GOT3 (cell line): ENCODE measurements at places on chromosomes 3 and 15.

- no peak for DNase-seq
These were observed 9.4 kb downstream of the MUC4 start for GRCh38 chr3:195802261-195802701.

DNA sequence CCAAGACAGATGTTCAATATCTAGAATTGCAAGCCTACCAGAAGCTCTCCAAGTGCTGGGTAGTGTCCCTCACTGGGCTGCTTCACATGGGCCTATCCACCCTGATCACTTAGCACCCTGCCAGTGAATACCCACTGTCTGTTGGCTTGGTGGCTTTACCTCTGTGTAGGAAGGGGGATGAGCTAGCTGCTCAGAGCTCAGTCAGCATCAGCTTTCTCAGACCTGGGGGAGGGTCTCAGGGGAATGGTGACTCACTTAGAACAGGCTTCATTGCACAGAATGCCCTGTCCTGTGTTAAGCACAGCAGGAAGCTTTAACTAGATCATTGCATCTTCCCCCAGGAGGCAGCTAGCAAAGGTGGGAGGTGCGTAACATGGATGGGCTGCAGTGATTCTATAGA lies 209.8 kb downstream of the PDCD6IP start:
- DNase-seq, result no peak

GRCh38 chr3:176765382-176765900 lies 431.8 kb downstream of the TBL1XR1 start:
- DNase-seq, result no peak

GRCh38 chr3:112623717-112624116 lies 17.2 kb downstream of the CCDC80 start:
- no peak for DNase-seq

GRCh38 chr3:61615643-61616042 lies 54.3 kb downstream of the PTPRG start:
- no peak for DNase-seq

- DNase-seq, result no peak
These were observed 25.3 kb upstream of the ABHD17C start for GRCh38 chr15:80669663-80670273.

GRCh38 chr3:50163572-50164455 lies 8.7 kb downstream of the SEMA3F start:
- DNase-seq, result peak; percentile 17

GRCh38 chr15:45401665-45402161 lies 23.4 kb upstream of the GATM start:
- DNase-seq, result no peak

GRCh38 chr15:39486621-39487457 lies 94.0 kb upstream of the THBS1 start:
- DNase-seq, result no peak

DNA sequence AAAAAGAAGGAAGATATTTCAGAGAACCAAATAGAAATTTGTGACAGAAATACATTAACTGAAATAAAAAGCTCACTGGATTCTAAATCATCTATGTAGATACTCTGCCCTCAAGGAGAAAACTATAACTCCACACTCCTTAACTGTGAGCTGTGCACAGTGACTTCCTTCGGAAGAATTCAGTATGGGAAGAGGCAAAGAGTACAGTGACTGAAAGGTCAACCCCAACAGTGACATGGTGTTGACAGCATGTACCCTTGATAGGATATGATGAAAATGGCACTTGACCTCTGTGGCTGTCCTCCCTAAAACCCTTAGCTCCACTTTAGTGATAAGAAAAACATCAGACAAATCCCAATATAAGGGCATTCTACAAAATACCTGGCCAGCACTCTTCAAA lies 165.5 kb downstream of the ATP10A start:
- DNase-seq, result no peak

DNA sequence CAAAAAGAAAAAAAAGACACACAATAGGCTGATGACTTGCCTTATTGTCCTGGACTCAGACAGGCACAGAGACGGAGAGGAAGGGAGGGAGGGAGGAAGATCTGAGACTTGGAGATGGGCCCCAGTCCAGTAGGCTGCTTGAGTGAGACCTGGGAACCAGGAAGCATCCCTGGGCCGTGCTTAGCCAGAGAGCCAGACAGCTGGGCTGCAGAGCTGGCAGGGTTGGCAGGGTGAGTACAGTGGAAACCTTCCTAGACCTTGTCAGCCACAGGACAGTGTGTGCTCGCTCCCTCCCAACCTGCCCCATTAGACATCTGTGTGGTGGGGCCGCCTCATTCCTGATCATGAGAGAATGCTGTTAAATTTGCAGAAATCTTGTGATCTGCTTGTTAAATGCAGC lies 107.9 kb upstream of the ALDH1A3 start:
- no peak for DNase-seq

DNA sequence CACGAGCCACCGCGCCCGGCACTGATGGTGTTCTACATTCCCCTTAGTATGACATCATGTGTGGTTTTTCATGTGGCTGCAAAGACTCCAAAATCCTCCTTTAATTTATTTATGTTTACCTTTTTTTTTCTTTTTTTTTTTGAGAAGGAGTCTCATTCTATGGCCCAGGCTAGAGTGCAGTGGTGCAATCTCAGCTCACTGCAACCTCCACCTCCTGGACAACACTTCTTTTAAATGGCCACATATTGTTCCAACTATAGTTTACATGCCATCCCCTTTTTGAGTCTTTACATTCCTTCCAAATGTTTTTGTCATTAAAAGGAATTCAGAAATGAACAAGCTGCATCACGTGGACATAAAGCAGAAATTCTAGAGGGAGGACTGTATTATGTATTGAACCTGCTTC lies 10.3 kb upstream of the CDV3 start:
- DNase-seq, result no peak

- DNase-seq, result no peak
These were observed 78.2 kb upstream of the TRPM1 start for GRCh38 chr15:31179693-31180092.

- DNase-seq, result no peak
These were observed 38.7 kb downstream of the C3orf38 start for GRCh38 chr3:88188436-88188835.

- DNase-seq, result no peak
These were observed 277.4 kb upstream of the NR2E3 start for GRCh38 chr15:71532994-71533393.

DNA sequence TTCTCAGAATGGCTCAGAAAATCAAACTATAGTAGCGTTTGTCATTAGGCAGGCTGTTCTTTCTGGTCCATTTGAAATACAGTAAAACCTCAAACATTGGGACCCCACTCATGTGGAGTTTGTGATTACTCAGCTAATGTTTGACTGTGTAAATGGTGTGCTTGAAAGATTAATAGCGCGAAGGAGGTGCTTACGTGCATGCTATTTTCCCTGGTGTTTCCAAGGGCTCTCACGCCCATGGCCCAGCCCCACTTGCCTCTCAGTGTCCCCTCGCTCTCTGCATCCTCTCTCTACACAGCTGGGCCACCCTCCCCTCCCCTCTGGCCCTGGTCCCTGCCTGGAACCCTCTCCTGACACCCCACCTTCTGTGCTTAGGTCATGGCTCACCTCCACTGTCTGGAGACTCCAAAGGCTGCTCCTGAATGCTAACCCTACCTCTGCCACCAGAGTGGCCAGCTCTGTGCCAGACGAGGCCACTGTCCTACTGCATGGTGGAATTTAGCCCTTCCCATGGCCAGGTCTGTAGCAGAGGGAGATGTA lies 194.2 kb downstream of the PLCL2 start:
- DNase-seq, result no peak

DNA sequence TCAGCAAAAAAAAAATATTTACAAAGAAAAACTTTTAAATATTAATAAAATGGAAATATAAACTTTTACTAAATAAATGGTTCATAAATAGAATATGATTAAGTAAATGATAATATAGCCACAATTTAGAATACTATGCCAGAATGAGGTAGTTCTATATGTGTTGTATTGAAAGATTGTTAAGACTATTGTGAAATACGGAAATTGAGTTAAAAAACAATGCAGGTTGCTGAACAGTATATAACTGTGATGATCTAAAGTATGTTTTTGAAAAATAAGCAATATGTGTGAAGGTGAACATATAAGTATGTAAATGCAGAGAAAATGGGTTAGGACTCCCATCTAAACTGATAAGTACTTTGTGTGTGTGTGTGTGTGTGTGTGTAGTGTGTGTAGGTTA lies 1.2 kb downstream of the ZNF35 start:
- no peak for DNase-seq

DNA sequence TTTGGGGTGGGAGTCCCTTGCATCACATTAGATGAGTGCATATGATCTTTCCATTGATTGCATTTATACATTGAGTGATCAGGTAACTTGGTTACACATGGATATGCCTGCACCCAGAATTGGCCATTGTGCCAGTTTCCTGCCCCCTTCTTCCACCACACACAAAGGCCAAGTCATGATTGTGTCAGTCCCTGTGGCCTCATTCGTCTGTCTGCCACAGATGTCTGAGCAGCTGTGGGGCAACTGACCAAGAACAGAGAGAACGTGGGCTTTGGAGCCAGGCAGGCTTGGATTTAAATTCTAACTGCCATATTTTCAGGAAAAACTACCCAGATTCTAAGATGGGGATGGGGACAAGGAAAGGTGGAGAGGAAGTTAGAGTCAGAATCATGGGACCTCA lies 27.0 kb downstream of the CCNL1 start:
- no peak for DNase-seq

- DNase-seq, result no peak
These were observed 604.3 kb downstream of the FGF12 start for GRCh38 chr3:192122832-192123594.

DNA sequence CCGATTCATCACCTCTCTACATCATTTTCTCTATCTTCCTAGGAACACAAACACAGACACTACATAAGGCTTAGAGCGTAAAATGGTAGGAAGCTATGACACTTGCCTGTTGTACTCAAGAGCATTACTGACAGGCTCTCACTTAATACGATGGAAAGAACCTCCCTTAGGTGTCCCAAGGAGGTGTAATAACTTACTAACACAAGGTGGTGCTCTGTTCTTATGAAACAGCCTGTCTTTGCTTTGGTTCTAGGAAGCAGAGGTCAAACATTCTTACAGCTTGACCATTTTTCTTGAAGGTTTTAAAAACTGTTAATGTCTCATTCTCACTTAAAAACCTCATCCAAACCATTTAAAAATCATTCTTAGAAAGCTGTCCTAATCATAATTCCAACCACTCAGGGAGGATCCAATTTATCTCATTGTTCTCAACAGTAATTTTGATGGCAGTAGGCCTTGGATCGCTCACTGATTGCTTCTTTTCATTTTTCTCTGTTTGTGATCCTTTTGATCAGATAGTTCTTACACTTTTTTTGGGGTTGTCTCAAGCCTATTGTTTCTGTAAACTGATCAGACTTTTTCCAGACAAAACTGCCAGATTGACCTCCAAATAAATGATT lies 317.8 kb upstream of the AGTR1 start:
- DNase-seq, result no peak

GRCh38 chr15:77620297-77620696 lies 12.4 kb downstream of the LINGO1 start:
- no peak for DNase-seq

GRCh38 chr3:159322322-159322939 lies 520.6 kb downstream of the MFSD1 start:
- no peak for DNase-seq

DNA sequence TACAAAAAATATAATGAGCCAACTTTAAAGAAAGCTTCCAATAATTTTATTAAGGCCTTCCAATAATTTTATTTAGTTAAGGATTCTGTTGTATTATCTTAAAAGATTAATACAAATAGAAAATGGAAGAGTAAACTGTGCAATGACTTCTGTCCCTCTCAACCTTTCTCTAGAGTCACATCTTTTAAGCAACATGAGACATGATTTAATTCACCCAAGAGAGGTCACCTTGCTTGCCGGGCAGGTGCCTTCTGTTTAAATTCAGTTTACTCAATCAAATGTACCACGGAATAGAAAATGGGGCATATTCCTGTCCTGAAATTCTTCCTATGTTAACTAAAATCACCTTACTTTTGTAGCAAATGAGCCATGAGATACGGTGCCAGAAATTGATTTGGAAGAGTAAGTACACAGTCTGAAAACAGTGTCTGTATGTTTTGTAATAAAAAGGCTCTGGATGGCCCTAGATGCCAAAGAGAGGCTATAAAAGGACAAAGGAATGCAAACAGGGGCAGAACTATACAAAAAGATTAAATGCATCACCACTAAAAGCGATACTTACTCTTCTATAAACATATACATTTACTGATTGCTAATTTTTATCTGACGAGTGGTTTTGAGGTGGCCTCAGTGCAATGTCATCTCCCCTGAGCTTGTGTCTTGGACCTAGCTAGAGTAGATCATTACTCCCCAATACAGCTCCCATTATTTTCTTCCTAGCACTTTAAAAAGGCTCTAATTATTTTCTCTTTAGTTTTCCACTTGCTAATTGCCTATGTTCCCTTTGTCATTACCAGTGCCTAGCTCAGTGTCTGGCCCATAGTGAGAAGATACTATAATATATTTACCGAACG lies 134.0 kb downstream of the FHIT start:
- DNase-seq, result no peak

GRCh38 chr3:125622381-125622791 lies 27.1 kb upstream of the OSBPL11 start:
- no peak for DNase-seq

DNA sequence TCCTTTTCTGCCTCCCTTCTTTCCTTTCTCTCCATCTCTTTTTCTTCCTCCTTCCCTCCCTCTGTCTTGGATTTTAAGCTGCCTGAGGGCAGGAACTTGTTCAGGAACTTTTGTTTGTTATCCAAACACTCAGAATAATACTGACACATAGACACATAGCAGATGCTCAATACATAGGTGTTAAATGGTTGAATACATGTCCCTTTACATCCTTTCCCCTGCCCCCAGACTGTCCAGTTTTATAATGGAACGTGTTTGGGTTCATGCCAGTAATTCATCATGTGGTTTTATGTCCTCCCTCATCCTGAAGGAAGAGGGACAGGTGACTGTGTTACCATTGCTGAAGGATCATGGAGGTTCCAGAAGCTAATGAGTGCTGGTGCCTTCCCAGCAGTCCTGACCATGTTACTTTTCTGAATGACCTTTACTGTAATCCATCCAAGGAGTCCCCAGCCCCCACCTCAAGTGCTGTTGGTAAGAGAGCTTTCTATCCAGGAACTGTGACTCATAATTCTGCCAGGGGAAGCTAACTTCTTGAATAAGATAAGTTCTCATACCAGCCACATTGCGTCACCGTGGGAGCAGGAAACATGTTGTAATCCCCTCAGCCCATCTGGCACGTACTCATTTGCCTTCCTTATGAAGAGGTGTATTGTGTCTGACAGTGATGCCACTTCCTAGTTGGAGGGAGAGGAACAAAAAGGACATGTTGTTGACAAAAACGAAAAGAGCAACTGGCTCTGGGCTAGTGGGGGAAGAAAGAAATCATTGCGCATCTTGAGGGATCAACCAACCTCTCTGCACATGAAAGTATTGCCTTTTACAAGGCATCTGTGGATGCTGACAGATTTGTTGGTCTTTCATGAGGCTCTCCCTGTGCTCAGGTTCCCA lies 52.4 kb downstream of the IL1RAP start:
- DNase-seq, result peak; percentile 75

GRCh38 chr3:192597506-192597905 lies 129.8 kb downstream of the FGF12 start:
- no peak for DNase-seq
